GOT3 (cell line): ENCODE measurements at places on chromosomes 6 and 20.

DNA sequence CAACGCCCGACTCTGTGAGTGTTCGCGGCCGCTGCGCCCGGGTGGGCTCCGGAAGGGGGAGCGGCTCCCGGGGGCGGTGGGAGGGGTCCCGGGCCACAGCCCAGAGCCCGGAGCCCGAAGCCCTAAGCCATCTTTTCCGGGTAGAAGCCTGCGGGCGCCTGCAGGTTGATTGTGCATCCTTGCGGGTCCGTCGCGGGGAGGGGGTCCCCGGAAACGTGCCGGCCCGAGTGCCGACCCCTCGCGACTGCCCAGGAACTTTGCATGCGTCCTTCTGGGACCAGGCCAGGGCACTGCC, 413 bp downstream of the PTPRA start:
- DNase-seq = no peak

DNA sequence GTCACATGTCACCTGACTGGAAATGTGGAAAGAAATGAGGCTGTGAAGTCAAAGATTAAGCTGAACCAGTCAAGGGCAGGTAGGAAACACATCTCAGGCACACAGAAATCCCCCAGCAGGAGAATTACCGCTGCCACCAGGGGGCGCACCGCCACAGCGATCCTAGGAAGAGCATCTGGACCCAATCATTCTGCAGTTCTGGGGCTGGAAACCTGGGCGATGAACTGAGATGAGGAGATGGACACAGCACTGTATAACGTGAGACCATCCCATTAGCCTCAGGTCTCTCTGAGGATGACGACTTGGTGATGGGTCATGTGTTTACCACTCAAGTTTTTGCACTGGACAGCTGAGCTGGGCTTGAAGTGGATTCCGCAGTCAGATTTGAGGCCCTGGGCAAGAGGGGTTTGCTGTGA, 6.5 kb upstream of the SLC24A3 start:
- DNase-seq = peak; percentile 16

GRCh38 chr20:63347081-63347741, 13.9 kb downstream of the CHRNA4 start:
- DNase-seq = no peak

GRCh38 chr20:63073738-63074065, 66.9 kb upstream of the BHLHE23 start:
- no peak for DNase-seq

- DNase-seq = no peak
These were observed 31.1 kb upstream of the STX16 start for GRCh38 chr20:58619864-58620431.

GRCh38 chr6:14920276-14920675, 325.6 kb upstream of the JARID2 start:
- DNase-seq = no peak

DNA sequence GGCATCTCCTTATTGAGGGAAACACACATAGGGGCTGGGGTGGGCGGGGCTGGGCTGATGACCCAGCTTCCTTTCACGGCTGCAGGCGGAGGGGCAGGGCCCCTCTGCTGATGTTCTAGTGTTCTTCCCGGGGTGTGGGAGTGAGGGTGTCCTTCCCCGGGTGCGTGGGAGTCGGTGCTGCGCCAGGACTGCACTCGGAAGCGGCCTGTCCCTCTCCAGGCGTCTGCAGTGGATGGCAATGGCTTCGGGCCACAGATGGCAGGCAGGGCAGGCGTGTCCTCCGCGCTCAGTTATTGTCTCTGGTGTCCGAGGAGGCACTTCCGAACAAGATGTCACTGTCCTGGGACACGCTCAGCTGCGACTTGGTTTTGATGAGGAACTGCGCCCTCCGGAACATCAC, 19.2 kb downstream of the KCNG1 start:
- DNase-seq = no peak

- no peak for DNase-seq
These were observed 109.3 kb downstream of the TRDN start for GRCh38 chr6:123527406-123527805.

GRCh38 chr6:119661078-119661477, 311.5 kb upstream of the MAN1A1 start:
- no peak for DNase-seq

GRCh38 chr20:15491575-15491974, 1081.7 kb downstream of the KIF16B start:
- DNase-seq = no peak
